Putamen (tissue), 1 donor: ENCODE measurements at places on chromosomes 13 and 19.

DNA sequence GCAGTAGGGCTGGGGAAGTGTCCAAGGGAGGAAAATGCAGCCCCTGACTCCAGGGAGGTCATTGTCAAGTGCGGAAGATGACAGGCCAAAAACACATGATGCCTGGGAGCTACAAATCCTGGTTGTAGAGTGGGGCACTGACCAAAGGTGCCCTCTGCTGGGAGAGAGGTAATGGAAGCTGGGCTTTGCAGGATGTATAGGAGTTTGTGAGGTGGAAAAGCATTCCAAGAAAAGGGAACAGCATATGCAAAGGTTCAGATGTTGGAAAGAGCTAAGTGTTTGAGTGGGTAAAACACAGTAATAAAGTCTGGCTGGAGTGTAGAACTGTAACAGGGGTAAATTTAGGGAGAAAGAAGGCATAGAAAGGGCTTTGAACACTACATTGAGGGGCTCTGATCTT is 46.9 kb upstream of the PTPRS start:
- no peak for DNase-seq

DNA sequence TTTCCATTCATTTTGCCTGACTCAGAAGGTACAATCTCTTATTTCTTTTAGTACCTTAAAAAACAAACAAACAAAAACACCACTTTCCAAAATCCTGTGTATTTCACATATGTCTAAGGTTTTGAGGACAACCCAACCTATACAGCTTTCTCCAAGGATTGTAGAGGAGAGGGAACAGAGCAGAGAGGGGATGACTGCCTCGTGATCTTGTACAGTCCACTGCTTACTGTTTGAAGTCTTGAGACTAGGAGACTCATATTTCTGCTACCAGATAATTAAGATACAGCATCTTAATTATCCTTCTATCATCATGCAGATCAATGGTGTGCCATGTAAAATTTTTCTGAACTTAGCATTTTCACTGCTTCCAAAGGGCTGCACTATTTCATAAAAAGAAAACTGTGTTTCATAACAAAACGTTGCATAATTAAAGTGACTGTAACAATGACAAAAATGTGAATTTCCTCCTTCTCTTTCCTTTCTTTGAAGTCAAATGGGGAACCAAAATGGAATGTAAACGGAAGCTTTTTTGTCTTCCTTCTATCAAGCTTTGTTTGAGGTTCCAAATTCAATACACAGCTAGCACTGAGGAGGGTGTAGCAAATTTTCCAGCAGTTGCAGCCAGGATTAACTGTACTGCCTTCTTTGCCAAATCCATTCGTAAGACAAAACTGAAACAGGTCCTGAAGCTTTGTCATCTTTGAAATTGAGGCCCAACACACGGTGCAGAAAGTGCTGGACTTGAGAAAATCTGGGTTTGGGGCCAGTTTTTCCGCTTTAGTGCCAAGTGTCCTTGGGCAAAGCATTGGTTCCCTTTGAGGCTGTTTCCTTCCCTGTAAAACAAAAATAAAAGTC is 34.9 kb upstream of the RCBTB2 start:
- no peak for DNase-seq

GRCh38 chr19:43695985-43696704 is 19.7 kb upstream of the IRGC start:
- DNase-seq, result no peak

- no peak for DNase-seq
Observed at GRCh38 chr19:16702123-16702522, 17.5 kb upstream of the NWD1 start.

DNA sequence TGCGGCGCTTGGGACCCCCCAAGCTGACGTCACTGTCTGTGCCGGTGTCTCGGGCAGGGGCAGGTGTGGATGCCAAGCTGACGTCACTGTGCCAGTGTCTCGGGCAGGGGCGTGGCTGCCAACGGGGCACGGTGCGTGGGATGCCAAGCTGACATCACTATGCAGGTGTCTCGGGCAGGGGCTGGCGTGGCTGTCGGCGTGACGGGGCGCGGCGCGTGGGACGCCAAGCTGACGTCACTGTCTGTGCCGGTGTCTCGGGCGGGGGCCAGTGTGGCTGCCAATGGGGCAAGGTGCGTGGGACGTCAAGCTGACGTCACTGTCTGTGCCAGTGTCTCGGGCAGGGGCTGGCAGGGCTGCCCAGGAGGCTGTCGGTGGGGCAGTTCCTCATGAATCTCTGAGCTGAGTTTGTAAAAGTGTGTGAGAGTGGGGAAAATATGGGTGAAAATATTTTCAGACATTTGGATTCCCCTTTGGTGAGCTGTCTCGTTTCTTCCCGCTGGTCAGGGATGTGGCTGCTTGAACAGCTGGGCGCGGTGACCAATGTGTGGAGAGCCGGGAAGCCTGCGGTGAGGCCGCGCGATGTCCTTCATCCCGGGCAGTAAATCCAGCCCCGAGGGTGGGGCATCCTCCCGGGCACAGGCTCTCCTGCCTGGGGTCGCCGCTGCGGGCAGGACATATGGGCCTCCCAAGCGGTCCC is 25.2 kb downstream of the MCF2L start:
- DNase-seq, result no peak

DNA sequence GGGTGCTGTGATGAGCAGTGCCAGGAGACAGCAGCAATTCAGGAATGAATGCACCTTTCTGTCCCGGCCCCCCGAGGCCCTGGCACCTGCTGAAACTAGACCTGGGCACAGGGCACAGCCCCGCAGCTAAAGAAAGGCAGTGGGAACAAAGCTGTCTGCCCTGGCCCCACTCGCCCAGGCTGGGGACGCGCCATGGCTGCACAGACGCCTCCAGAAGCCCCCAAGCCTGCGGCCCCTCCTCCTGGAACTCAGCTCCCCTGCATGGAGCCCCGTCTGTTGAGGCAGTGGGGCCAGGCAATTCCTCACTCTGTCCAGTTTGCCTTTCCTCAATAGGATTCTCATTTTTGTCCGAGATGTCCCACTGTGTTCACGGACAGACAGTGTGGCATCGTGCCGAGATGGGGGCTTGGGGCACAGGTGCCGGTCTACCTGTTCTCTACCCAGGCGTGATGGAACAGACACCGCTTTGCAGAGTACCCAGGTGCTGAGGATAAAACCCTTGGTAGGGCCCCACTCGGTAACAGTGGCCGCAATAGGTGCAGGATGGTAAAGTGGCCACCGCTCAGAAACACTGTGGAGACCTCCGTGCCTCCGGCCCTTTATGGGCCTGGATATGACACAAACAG is 146.5 kb upstream of the SOX1 start:
- no peak for DNase-seq

DNA sequence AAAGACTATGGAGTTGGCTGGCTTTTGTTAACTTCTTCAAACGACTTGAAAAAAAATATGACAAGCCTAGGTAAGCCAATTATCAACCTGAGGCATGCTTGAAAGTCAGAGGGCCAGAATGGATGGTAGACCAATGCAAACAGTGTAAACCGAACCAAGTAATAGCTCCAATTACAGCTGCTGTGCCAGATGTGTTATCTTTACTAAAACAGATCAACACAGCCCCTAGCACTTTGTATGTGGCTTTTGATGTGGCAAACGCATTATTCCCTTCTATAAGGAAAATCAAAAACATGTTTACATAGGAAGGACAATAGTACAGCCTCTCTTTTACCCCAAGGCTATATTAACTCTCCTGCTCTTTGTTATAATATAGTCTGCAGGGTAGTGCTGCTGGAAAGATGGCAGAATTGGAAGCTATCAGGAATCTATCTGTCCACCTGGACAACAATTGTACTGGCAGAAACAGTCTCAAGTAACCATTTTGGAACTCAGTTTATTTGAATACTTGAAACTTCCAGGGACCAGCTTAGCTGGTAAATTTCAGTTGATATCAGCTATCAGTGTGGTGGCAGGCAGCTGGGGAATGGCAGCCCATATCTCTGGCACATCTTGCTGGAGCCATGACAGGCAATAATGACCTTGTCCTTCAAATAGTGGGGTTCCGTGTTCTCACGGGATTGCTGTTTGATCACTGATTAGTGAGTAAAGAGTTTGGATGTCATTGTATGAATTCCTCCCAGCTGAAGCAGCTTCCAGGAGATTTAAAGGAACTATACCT is 144.4 kb upstream of the WASF3 start:
- DNase-seq, result no peak

DNA sequence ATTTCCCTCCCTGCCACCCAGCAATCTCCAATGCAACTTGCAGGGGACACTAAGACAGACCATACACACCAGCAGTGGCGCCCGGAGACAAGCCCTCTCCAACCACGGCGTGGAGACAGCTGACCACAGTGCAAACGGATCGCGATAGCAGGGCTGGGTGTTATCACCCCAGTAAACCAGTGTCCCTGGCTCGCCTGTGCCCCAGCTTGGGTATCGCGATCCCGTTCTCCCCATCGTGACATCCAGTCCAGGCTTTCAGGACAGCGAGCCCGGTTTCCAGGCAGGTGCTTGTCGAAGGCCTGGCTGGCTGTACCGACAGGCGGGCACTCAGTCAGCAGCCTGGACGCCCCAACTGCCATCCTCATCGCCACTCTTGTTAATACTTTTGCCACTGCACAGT is 20.7 kb upstream of the NANOS2 start:
- DNase-seq, result no peak

DNA sequence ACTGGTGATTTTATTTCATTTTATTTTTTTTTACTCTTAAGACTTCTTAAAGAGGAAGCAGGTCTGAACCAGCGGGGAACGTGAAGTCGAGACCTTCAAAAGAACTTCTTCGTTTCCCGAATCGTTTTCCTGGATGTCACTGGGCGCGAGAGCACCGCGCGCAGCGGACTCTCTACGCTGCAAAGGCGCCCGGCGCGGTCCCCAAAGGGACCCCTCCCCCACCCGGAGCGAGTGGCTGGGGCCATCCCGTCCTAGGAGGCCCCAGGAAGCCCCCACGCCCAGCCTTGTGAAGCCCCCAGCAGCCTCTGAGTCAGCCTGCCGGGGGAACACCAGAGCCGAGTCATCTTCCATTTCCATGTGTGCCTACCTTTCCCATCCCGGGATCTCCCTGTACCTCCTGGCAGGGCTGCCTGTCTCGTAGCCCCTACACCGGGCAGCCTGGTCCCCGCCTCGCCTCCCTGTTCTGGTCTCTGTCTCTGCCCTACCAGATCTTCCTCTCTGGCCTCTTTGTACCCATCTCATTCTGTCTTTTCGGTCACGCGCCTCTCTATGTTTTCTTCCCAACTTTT is 608 bp downstream of the CD70 start:
- DNase-seq, result no peak

GRCh38 chr13:91157273-91158016 is 190.0 kb upstream of the MIR17HG start:
- no peak for DNase-seq

GRCh38 chr19:10270616-10271394 is at the start of gene ICAM1:
TSS of gene ICAM1 (plus strand) at chr19:10271120. CDS start at chr19:10271160, 40 bp downstream.
- no peak for DNase-seq

- DNase-seq, result no peak
Observed at GRCh38 chr13:59280297-59280696, 883.4 kb downstream of the DIAPH3 start.

DNA sequence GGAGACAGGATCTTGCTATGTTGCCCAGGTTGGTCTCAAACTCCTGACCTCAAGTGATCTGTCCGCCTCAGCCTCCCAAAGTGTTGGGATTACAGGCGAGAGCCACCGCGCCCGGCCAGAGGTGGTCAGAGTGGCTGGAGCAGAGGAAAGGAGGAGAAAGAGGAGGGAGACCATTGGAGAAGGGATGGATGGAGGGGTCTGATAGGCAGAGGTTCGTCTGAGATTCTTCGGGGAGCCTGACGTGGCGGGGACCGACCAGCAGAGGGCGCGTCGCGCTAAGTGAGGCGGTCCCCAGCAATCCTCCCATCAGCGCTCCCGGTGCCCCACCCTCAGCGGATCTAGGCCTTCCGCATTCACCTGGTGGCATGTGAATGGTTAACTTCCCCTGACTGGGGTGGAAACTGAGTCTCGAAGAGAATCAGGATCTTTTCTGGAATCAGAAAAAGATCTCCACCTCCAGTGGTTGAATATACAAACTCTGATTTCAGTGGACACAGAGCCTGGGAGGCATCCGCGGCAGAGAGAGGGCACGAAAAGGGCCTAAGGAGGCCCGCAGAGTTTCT is 8.8 kb downstream of the GTPBP3 start:
- DNase-seq, result no peak

- DNase-seq, result no peak
Observed at GRCh38 chr19:58387338-58388174, 487 bp downstream of the RPS5 start.

DNA sequence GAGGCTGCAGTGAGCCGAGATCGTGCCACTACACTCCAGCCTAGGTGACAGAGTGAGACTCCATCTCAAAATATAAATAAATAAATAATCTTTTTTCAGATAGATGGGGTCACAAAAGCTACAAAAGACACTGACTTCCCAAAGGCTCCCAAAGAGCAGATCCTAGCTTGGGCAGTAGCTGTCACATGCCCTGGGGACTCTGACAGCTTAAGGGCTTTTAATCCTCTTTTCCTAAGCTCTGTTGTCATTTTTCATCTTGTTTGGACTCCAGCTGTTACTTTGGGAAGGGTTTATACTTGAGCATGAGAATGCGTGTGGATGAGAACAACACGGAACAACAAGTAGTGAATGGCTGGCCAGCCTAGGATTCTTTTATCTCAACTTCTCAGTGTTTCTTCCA is 231.7 kb downstream of the MZT1 start:
- no peak for DNase-seq

GRCh38 chr13:49627831-49628652 is at the start of gene ARL11:
TSS of gene ARL11 (plus strand) at chr13:49628507. CDS start at chr13:49630448, 1,941 bp downstream.
- DNase-seq, result peak; percentile 16

DNA sequence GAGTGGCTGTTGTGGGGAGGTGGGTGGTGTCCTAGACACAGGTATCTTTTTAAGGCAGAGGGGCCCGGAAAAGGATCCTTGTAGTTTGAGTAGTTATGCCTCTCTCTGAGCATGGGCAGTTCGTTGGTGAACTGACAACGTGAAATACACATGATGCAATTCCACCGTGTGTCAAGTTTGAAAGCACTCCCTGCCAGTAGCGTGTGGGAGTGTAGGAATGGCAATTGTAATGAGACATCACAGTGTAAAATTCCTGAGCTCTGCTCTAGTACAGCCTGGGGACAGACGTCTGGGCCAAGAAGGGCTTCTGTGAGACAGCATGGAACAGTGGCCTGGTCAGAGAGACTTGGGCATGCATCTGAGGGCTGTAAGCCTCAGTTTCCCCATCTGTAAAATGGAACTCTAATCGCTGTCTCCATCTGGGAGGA is 10.4 kb upstream of the ASF1B start:
- no peak for DNase-seq

- peak; percentile 66 for DNase-seq
Observed at GRCh38 chr19:44905437-44906160, at the start of gene APOE. TSS of gene APOE (plus strand) at chr19:44905796. CDS start at chr19:44906625, 829 bp downstream.

DNA sequence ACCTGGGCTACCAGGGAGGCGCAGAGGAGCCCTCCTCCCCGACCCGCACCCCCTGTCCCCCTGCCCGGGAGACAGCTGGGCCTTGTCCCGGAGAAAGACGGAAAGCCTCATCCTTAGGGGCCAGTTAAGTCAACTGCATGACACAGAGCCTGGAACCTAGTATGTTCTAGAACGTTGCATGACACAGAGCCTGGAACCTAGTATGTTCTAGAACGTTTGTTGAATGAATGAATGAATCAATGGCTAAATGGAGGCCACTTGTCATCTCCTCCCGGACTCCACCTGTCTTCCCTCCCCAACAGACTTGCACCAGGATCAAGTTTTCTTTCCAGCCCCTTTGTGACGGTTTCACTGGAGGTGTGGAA is 706 bp downstream of the SERP2 start:
- peak; percentile 15 for DNase-seq
